ENCODE measurements at places on chromosomes 11 and 22.
A peak's percentile ranks its signal among the peaks of the same experiment; 100 is the strongest.

GRCh38 chr11:88335284-88335683 lies 2.3 kb downstream of the CTSC start:
- DNase-seq = no peak

GRCh38 chr22:20619045-20619892 lies 111.9 kb downstream of the MED15 start:
- no peak for DNase-seq

DNA sequence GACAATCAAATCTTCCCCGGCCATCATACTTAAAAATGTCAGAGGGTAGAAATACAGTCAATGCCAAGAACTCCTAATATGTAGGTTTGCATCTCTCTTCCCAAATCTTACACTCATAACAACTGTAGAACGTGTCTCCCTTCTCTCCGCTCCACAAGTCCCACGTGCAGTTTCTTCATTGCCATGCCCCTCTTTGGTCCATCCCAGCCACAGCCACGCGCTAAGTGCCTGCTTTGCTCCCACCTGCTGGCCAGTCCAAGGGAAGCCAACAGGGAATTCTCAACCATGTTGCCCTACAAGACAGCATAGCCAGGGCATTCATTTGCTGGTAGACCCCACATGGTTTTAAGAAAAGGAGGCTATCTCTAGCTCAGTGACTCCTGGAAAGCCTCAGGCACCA lies 420.6 kb upstream of the ISX start:
- DNase-seq = no peak

- no peak for DNase-seq
Measured at GRCh38 chr22:47163481-47163855, 401.0 kb downstream of the TBC1D22A start.

- no peak for DNase-seq
Measured at GRCh38 chr11:103547024-103547423, 437.8 kb downstream of the DYNC2H1 start.

DNA sequence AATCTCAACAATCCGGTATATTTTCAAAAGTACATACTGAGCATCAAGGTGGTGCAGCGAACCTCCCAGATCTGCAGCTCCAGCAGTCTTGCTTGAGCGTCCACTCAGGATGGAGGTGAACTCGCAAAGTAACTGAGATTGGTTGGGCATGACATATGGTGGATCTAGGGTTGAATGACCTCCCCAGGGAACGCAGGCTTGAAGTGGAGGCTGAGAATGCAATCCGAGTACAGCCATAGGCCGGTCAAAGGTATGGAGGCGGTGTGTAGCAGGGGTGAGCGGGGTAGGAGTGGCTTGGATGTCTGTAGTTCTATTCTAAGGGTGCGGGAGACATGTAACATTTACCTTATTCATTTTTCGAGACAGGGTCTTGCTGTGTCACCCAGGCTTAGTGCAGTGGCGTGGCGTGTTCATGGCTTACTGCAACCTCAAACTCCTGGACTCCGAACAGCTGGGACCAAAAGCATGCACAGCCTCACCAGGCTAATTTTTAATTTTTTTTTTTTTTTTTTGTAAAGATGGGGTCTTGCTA lies 631 bp upstream of the C22orf39 start:
- no peak for DNase-seq

GRCh38 chr11:114105611-114106010 lies 46.1 kb downstream of the ZBTB16 start:
- no peak for DNase-seq

DNA sequence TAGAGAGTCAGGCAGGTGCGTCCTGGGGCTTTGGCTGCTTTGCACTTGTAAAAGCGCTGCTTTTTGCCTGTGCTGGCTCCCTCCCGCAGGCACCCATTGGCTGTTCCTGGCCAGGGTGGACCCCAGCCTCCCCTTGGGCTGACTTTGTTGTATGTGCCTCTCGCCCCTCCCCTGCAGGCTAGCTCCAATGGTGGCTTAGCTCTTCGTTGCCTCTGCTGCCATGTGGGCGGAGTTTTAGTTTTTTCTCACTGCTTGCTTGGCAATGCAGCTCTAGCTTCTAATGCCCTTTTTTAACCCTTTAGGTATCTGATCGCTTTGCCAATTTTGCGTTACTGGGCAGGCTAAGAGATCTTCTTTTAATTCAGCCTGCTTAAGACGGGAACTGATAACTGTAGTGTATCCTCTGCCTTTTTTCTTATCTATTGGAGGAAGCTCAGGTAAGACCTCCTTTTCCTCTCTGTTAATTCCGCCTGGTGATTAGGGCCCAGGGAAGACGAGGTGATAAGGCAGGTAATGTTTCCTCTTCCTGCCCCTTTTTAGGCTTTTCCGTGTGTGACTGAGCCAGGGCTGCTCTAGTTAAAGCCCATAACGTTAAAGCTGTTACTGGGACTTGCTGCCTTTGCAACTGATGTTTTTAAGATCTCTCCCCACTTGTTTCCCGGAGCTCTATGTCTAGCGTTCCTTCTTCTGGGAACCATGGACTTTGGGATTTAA lies 11.7 kb upstream of the GLYATL1 start:
- DNase-seq = no peak

DNA sequence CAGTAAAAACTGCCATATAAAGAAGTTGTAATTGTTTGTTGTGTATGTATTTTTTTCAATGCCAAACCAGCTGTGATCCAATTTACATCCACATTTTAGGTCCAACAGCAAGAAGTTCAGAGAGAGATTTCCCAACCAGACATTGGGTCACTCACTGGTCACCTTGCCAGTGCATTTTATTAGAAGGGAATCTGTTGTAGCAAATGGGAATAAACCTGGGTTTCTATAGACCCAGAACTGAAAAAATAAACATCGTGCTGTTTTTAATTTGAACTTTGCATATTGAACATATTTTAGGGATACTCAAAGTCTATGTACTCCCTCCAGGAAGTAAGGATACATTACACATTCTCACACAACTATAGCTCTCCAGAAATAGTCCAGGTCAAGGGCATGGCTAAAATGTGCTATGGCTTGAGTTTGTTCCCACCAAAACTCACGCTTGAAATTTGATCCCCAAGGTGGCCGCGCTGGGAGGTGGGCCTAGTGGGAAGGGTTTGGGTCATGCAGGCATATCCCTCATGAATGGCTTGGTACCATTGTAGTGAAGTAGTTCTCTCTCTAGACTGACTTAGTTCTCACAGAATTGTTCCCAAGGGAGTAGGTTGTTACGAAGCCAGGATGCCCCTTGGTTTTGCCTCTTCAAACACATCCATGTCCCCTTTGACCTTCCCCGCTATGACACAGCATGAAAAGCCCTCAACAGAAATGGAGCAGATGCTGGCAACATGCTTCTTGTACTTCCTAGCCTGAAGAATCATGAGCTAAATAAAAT lies 90.9 kb downstream of the RRAS2 start:
- no peak for DNase-seq

- no peak for DNase-seq
Measured at GRCh38 chr22:44802956-44803355, 50.6 kb downstream of the ARHGAP8 start.

DNA sequence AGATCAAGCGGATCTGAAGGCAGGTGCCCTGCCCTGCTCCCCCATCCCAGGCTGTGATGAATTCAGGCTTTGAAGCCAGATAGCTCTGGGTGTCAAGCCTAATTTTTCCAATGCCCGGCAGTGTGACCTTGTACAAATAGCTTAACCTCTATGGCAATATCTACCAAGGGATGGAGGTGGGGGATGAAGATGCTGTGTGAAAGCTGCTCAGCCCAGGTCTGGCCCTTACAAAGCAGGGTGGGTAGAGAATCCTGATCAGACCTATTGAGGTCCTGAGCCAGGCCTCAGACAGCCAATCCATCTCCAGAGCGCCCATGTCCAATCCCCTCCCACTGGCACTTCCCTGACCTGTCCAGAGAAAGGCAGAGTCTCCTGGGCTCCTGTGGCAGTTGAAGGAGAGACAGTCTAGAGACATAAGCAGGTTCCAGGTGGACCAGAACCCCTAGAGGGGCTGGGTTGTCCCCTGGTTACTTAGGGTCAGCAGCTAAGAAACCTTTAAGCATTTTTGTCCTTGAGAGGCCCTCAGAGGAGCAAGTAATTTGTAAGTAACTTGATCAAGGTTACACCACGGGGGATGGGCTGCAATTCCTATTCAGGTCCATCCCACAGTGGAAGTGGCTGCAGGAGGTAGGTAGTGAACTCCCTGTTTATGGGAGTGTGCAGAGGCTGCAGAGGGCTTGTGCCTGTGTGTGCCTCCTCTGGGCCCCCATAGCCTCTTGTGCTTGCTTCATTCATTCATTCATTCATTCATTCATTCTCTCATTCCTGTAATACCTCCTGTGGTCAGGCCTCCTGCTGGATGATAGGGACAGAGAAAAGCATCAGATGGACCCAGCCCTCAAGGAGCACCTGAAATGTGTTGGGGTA lies 10.4 kb downstream of the P2RY2 start:
- no peak for DNase-seq

DNA sequence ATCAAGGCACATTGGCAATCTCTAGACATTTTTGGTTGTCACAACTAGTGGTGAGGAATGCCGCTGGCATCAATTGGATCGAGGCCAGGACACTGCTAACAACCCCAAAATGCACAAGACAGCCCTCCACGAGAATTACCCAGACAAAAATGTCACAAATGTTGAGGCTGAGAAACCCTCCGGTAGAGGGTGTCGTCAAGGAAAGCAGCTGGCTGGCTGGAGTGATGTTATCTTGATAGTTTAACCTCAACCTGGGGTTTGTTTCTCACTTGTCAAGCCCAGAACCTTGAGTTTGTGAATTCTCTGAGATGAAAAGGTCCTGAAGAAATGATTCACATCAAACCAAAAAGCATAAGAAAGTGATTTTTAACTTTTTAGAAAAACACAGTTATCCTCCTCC lies 21.1 kb upstream of the TMPRSS13 start:
- no peak for DNase-seq

- no peak for DNase-seq
Measured at GRCh38 chr11:76835036-76835435, 25.7 kb upstream of the ACER3 start.

DNA sequence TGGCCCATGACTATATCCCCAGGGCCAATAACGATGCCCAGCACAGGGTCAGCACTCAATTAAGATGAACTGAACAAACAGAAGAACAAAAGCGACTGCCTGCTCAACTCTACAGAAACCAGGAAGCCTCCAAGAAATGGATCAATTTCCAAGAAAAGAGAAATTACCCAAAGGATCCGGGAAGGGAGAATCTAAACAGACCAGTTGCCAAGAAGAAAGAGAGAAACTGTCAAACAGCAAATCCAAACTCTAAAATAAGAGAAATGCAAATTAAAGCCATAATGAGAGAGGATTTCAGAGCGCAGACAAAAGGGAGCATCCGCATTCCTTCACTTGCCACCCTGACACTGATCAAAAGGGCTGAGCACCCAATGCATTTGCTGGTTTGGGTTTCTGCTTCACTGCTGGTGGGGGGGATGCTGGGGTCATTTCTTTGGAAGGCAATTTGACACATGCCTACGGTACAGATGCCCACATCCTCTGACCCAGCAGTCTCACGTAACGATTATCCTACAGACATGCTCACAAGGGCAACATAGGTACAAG lies 37.7 kb upstream of the RFPL3 start:
- DNase-seq = no peak

DNA sequence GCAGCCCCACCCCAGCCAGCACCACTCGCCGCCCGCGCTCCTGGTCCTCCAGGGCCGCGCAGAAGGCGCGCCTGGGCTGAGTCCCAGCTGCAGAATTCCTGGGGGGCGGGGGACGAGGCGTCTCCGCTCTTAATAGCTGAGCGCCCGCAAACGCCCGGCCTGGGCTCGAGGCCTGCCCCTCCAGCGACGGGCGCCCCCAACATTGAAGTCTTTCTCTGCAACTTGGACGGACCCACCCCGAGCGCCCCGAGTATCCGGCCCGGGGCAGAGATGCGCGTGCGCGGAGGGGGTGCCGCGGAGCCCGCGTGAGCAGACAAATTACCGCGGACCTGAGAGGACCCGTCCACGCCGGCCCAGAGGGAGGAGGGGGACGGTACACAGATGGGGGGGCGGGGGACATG lies 6.7 kb upstream of the SYT7 start:
- DNase-seq = no peak

- DNase-seq = no peak
Measured at GRCh38 chr11:13534358-13534757, 38.6 kb upstream of the PTH start.

DNA sequence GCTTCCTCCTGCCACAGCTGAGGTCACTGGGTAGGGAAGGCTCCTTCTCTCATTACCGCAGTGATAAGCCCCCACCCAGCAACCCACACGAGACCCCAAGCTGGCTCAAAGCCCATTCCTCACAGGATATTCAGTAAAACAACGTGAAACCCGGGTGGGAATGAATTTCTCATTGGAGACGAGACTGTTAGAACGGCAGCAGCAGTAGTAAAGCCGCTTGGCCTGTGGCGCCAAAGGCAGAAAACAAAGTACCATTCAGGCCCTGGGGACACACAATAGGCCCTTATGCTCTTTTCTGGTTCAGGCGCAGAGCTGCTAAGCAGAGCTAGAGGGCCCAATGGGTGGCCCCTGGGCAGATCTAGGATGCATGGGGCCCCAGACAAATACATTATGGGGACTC lies 45.3 kb downstream of the PC start:
- DNase-seq = no peak

DNA sequence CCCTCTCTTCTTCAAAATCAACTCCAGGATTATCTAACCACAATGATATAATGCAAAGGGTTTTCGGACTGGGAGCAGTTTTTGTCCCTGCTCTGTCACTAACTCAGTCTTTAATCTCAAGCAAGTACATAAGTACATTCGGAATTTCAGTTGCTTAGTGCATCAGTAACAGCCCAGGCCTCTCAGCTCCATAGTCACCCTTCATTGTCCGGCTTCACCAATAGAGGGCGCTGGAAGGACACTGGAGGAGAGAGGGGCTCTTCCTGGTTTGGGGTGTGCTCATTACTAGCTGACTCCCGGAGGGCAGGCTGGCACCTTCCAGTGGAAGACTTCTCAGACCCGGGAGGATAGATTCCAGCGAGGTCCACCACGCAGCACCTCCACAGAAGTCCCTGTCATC lies 90.4 kb upstream of the PDGFD start:
- no peak for DNase-seq

GRCh38 chr11:4134806-4135205 lies 40.2 kb downstream of the RRM1 start:
- DNase-seq = peak; percentile 37

GRCh38 chr22:41285441-41285819 lies 557 bp downstream of the RANGAP1 start:
- DNase-seq = no peak

DNA sequence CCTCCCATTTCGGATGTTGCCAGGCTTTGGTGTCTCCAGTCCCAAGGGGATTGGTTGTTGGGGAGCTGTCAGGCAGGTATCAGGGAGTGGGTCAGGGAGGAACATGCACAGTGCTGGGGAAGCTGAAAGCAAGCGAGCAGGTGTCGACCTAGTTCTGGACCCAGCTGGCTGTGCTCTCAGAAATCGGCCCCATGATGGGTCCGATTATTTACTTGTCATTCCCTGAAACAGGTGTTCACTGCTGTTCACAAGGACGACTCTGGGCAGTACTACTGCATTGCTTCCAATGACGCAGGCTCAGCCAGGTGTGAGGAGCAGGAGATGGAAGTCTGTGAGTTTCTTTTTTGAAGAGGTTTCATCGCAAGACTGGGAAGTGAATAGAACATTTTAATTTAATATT lies 76.8 kb downstream of the JAM3 start:
- DNase-seq = no peak
